ENCODE measurements at places on chromosomes 1 and 21. TPM values are rescaled to one million over a fixed set of nuclear protein-coding genes. Genes with fewer than 3 reads are reported as not detected.

Gene NUP210L
- not detected for total RNA-seq

Gene FPGT
- 7.5 TPM for total RNA-seq

Gene CDCA8
- 46.1 TPM for total RNA-seq

Gene HSPG2
- 62.1 TPM for total RNA-seq

Gene SCP2
- total RNA-seq, result 45.5 TPM

Gene KIFAP3
- 13.8 TPM for total RNA-seq

Gene HUNK
- total RNA-seq, result 1.4 TPM

Gene LAX1
- not detected for total RNA-seq

Gene TFF3
- not detected for total RNA-seq

Gene OR14K1
- total RNA-seq, result not detected

Gene ZBTB8B
- total RNA-seq, result not detected

Gene CDK11B
- 24.4 TPM for total RNA-seq

Gene OR2L5
- total RNA-seq, result not detected

Gene PLA2G2A
- total RNA-seq, result not detected

Gene ADAMTS1
- 0.19 TPM for total RNA-seq

Gene OLIG2
- not detected for total RNA-seq

Gene CORT
- total RNA-seq, result 0.15 TPM

Gene TNFAIP8L2
- not detected for total RNA-seq

Gene PLA2G5
- total RNA-seq, result not detected

Gene TFF1
- total RNA-seq, result 29.3 TPM

Gene UBXN11
- 16.8 TPM for total RNA-seq

Gene RGS8
- not detected for total RNA-seq

Gene SPRR2G
- not detected for total RNA-seq

Gene S100A7A
- not detected for total RNA-seq
